ENCODE measurements at places on chromosomes 16 and 17. TPM values are rescaled to one million over a fixed set of nuclear protein-coding genes. Genes with fewer than 3 reads are reported as not detected.

GRCh38 chr17:48571826-48572417 lies 6.2 kb downstream of the HOXB4 start:
- no peak for DNase-seq

DNA sequence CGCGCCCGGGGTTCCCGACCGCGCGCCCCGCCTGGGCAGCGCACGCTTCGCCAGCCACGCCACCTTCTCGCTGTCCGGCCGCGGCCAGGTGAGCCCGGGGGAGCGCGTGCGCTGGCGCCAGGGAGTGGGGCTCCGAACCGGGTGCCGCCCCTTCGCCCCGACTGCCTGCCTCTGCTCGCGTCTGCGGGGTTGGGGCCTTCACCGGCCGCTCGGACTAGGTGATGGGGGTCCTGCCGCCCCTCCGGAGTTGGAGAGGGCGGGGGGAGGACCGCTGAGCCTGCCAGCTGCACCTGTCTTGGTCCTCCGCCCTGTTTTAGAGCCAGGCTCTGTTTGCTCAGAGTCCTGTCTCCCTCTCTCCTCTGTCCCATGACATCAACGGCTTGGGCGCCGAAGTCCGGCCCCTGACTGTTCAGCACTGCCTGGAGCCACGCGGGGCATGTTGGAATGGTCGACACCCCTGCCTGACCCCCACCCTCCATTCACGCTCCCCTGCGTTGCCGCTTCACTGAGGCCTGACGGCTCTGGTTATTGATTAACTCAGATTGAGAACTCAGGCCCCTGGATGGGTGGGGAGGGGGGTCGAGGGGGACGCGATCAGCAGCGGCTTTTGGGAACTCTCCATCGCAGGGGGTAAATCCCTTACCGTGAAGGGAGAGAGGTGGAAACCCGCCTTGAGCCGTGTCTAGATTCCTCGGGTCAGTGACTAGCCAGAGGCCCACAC lies 748 bp downstream of the SMTNL2 start:
- DNase-seq: no peak

GRCh38 chr17:7347630-7348477 lies 4.1 kb upstream of the KCTD11 start:
- DNase-seq: no peak

The TNFSF12 gene
- total RNA-seq: not detected

DNA sequence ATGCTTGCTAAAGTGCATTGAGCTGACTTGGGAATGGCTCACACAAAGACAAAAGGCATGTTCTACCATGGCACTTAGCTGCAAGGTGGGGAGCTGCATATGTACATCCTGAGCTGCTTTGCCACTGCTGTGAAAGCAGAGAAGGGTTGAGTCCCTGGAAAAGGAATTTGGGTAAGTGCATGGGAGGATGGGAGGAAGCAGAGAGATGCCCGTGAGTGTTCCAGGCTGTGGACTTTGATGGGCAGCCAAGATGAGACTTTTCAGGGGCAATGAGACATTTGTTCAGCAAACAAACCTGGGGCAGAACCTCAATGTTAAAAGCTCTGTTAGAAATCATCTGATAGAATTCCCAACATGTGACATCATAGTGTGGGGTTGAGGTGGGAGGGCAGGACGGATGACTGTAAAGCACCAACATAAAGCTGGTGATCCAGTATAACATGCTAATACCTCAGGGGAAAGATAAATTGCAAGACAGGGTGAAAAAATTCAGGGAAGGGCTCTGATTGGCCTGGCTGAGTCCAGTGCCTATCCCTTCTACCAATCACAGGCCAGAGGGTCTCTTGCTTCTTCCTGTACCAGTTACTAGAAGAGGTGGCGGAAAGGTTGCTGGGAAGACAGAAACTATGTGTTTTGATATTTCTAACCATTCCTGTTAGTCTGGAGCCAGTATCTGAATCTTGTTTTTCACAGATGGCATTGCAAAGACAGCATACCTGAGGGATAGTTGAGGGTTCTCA lies 163.2 kb downstream of the UTP18 start:
- no peak for DNase-seq

All from OCI-LY7 (cell line).